Endodermal cell (in vitro differentiated cells): ENCODE measurements at places on chromosomes 13 and 19. TPM values are rescaled to one million over a fixed set of nuclear protein-coding genes. Genes with fewer than 3 reads are reported as not detected.

DNA sequence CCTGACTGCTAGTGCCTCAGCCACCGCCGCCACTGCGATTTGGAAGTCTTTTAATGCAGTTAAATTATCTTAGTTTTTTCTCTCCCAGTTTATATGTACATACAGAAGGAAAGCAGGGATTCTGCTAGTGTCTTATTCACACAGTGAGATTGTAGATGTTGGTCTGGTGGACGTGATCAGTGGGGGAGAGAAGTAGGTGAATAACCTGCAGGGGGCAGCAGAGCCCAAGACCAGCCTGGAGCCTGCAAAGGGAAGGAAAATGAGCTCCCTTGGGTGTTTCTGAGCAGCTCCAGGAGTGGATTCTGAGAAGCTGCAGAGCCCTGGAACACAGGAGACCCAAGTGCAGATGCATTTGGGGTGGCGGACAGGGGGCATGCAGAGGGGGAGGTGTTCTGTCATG, 26.3 kb downstream of the ZNF844 start:
- DNase-seq = peak; percentile 84

DNA sequence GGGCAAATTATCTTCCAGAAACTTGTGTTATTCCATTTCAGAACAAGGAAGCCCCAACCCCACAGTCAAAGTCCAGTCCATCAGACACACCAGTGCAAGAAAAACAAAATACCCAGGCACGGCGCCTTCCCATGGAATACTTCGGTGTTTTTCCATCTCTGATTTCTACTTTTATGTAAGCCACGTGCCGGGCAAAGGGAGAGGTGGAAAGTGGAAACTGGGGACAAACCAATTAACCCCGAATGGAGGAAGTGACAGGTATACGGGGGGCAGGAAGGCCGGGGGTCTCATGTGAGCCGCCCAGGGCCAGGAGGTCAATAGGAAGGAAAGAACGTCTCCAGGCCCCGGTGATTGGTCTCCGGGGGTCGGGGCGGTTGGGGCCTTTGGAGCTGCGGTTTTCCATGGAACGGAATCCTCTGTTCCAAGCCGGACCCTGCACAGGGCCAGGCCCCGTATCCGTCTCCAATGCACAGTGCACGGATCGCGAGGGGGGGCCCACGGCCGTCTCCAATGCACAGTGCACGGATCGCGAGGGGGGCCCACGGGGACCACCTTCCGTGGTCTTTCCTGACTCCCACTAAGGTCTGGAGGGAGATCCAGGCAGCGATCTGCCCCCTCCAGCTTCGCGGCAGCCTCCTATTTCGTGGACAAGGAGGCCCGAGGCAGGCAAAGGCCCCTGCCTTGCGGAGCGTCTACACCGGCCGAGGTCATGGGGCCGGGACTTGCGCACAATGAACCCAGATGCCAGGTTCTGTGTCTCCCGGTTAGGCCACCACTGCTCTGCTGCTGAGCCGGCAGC, 79.7 kb downstream of the GADD45B start:
- DNase-seq = no peak

- DNase-seq = peak; percentile 83
Observed at GRCh38 chr13:39144941-39145533, 106.8 kb downstream of the NHLRC3 start.

- no peak for DNase-seq
Observed at GRCh38 chr13:104984296-104984818, 1551.1 kb downstream of the EFNB2 start.

DNA sequence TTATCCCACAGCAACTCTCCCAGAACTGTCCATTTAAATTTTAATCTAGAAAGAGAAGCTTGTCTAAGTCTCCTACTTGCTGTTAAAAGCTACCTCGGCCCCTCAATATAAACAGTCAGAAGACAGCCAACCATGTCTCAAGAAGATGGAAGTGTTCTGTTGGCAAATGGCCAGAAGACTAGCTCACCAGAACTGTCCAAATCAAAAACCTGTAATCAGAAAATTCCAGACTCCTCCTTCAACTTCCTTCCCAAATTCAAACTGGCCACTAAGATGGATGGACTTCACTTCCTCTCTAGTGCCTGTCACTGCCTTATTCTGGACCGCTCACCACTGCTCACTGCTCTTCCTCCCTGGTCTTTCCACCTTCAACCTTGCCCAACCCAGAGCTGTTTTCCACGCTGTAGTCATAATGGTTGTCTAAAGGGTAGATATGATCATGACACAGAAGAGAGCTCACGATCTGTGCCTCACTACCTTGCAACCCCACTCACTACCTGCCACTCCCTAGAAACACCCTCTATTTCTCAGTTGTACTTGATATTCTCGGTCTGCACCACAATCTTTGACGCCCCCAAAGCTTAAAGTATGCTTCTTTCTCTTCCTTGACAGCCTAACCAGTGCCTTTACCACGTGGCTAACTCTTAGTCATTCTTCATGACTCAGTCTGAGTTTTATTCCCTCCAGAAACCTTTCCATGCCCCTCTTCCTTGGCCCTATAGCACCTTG, 9.2 kb downstream of the FGF14 start:
- no peak for DNase-seq

- peak; percentile 95 for DNase-seq
Observed at GRCh38 chr19:4172861-4173473, 9.4 kb downstream of the SIRT6 start.

GRCh38 chr13:86006317-86006716, 207.1 kb upstream of the SLITRK6 start:
- DNase-seq = no peak

GRCh38 chr19:49817964-49818648, at the start of gene MED25:
TSS of gene MED25 (plus strand) at chr19:49818289. CDS start at chr19:49818342, 53 bp downstream.
- DNase-seq = peak; percentile 95

GRCh38 chr19:32339988-32340874, 5.2 kb upstream of the ZNF507 start:
- DNase-seq = peak; percentile 86

- DNase-seq = no peak
Observed at GRCh38 chr19:45739498-45740439, 6.5 kb downstream of the MEIOSIN start.

DNA sequence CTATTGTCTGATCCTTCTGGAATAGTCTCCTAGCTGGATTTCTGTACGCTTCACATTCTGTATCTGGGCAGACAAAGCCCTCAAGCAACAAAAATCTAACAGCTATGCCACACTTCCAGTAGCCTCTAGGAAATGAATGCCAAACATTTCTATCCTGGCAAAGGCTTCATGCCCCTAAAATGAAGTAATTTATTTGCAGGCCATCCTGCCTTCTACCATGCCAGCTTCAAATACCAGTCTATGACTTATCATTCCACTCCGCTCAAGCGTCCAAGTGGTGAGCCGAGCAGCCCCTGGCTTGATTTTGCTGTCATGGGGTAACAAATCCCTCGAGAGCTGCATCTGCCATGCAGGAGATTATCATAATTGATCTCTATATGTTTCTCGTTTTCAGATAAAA, 86.9 kb downstream of the LHFPL6 start:
- DNase-seq = no peak

DNA sequence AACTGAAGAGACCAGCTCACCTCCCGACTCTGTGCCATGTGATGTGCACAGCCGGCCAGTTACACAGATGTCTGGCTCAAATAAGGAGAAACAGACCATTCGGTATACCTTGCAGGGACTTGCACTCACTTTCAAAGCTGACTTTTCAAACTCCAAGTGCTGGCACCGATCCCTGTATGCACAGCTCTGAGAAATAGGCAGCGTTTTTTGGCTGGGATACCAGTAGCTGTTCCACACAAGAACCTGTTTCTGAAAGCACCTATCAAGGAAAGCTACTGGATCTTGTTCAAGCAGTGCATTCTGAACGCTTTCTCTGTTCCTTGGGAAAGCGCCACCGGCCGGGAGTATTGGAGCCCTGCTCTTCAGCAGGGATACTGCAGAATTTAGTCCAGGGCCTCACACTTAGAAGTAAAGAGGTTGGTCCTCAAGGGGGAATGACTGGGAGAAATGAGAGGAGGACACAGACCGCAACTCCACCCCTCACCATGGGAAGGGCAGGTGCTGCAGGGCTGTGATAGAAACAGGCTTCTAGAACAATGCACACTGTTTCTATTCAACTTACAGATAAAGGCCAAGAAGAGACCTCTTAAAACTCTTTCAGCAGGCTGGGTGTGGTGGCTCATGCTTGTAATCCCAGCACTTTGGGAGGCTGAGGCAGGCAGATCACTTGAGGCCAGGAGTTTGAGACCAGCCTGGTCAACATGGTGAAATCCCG, 53.6 kb upstream of the PABPC3 start:
- DNase-seq = no peak

DNA sequence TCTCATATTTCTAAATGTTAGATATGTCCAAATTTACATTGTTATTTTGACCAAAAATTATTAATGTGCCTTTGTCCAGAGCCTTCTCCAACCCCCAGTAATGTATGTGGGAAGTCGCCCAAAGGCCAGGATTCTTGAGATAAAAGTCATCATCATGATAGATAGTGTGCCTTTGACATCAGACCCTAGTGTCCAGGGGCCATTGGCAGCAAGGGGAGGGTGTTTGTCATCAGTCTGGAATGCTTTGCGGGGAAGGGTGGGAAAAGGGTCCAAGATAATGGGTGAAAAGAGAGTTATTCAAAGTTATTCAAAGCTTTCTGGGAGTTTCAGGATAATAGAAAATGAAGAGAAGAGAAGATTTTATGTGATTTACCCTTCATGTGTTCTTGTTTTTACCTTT, 909.5 kb upstream of the GPC6 start:
- no peak for DNase-seq

GRCh38 chr19:40335101-40335500, 13.1 kb downstream of the C19orf47 start:
- no peak for DNase-seq

DNA sequence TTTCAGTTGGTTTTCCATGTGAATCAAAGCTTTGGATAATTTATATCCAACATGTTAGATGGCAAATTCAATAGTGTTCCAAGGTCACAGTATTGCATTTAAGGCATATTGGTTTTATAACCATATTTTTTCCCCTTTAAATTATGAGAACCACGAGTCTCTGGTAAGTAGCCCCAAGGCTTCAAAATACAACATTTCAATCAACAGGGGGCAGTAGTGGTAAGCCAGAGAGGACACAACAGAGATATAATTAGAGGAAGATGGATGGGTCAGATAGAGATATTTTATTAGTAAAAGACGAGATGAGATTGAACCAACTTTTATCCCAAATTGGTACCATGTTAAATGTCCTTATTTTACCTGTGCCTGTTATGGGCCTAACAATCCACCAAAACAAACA, 53.1 kb downstream of the KL start:
- no peak for DNase-seq

- no peak for DNase-seq
Observed at GRCh38 chr13:23618341-23618740, 48.1 kb downstream of the TNFRSF19 start.

- DNase-seq = peak; percentile 86
Observed at GRCh38 chr19:54517483-54517882, 14.9 kb downstream of the LAIR2 start.

DNA sequence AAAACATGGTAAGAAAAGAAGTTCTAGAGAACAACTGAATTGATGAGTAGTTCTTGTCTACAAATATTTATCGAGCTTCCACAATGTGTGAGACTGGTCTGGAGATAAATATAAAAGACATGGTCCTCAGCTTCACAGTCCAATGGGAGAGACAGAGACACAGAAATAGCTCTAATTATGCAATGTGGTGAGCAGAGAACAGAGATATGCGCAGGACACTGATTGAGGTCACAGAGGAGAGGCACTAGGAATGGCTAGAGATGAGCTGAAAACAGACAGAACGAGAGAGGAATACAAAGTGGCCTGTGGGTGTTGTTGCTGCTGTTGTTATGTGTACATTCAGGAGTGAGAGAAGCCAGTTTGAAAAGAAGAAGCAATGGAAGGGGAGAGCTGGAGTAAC, 53.2 kb downstream of the GPALPP1 start:
- no peak for DNase-seq

DNA sequence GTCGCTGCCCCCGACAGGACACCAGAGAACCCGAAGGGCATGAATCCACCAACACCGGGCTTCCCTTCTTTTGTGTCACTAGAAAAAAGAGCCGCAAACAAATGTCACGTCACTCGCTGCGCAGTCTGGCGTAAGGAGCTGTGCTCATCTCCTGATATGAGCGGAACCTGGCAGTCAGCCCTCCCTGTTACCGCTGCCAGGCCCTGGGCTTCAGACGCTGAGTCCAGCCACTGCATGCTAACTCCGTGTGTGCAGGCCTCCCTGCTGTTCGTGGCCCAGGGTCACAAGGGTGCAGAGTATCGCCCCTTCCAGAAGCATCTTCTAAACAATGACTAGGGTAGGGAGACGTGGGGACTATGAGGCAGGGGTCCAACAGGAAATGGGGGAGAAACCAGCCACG, 71.3 kb downstream of the SLC7A1 start:
- DNase-seq = no peak

- DNase-seq = peak; percentile 76
Observed at GRCh38 chr19:3389876-3390371, 23.5 kb downstream of the NFIC start.

DNA sequence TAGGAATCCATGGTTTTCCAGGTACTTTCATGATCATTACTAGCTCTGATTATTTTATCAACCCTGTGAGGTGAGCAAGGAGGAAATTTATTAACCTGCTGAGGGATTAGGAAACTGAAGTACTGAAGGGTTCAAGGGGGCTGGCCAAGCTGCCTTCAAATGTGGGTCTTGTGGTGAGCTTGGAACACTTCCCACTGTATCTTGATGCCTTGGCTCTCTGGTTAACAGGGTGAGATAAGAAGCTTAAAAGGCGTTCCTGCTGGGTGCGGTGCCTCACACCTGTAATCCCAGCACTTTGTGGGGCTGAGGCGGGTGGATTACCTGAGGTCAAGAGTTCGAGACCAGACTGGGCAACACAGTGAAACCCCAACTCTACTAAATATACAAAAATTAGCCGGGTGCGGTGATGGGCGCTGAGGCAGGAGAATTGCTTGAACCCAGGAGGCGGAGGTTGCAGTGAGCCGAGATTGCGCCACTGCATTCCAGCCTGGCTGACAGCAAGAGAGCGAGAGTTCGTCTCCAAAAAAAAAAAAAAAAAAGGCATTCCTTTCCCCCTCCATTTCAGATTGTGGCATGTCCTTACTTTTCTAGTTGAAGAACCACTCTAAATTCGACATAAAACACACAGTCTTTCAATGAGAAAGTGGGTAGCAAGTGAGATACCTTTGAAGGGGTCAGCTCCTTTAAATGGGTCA, 70.2 kb downstream of the KLF2 start:
- no peak for DNase-seq

DNA sequence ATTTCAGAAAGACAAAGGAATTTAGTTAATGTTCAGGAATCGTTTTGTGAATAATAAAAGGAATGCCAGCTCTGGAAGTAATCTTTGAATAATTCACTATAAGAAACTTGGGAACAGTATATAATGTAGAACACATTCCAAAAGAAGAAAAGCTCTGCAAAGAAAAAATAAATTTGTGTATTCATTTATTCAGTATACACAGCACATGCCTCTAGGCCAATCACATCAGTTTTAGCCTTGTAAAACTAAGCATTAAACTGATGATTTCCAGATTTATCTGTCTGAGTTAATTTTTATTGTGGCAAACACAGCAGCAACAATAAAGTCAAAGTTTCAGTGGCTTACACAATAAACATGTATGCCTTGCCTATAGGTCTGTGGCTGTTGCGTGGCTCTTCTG, 5.7 kb upstream of the RXFP2 start:
- no peak for DNase-seq

GRCh38 chr13:24134757-24135156, 25.8 kb upstream of the SPATA13 start:
- DNase-seq = no peak

GRCh38 chr19:45790942-45791341, 1.7 kb downstream of the DMWD start:
- DNase-seq = no peak

Gene PLD3
- total RNA-seq = 177 and 185 TPM in 2 replicates

Gene SHISA7
- total RNA-seq = 0.09 TPM in 1 of 3 replicates, not detected in the others

Gene CD33
- total RNA-seq = not detected in 3 replicates

Gene STAP2
- total RNA-seq = 10.4 to 13.2 TPM (median 12.7 TPM) in 3 replicates

Gene ZNF440
- 11.2 and 12.2 TPM in 2 replicates for total RNA-seq

Gene CGB1
- total RNA-seq = not detected in 3 replicates
